Brain (organoid and tissue), 16 donors: ENCODE measurements at places on chromosomes 16 and 17.

DNA sequence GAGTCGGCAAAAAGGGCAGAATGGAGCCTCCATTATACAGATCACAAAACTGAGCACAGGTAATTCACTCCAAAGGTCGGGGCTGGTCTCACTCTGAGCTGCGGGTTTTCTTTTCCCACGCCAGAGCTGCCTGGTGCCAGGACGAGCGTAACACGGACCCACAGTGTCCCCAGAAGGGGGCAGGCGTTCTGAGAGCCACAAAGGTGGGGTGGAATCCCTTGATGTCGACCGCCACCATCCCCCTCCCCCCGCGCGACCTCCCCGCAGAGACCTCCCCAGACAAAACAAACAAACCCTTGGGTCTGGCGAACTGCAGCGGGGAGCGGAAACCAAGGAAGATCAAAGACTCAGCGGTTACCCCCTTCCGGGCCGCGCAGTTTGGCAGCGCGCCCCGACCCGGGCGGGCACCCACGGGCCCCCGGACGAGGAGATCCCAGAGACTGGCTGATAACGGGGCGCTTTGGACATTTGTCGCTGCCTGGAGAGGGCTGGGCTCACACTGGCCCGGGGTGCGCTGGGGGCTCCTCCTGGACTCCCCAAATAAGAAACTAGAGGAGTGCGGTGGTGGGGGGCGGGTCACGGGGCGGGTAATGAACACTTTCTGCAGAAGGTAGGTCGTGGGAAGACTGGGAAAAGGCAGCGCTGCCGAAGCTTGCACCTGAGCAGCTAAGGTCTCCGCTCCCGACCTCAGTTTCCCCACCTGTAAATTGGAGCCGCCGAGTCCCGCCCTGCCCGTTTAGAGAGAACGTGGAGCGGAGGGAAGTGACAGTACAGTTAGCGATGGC is 664 bp upstream of the NKD1 start:
- no peak for DNase-seq

DNA sequence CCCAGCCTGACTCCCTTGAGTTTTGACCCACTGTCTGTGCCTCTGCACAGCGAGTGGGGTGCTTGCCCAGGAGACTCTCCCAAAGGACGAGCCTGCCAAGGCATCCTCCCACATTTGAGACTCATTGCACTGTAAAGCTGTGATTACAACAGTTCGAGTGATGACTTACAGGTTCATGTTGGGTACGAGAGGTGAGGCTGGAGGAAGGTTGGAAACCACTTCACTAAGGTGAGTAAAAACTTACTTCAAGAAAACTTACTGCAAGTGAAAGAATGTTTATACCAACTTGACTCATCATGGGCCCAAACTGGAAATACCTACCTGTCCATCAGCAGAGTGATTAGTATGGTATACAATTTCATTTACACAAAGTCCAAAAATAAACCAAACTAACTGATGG is 360.1 kb upstream of the CDH11 start:
- DNase-seq = no peak

GRCh38 chr17:79944251-79944812 is 91.3 kb downstream of the TBC1D16 start:
- DNase-seq = no peak

DNA sequence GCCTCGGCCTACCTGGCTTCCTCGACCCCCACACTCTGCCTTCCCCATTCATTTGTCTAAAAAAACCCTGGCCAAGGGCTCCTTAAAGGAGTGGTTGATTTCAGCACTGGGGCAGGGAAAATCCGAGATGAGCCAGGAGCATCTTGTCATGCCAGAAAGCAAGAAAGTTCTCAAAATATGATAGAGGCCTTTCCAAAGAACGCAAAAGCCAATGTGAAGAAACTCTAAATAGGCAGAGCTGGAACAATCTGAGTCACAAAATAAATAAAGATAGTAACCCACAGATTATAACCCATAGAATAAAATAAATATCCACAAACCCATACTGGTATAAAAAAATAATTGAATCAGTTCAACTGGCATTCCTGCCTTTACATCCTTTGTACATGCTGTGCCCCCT is 192.3 kb upstream of the SALL1 start:
- no peak for DNase-seq

- DNase-seq = no peak
Measured at GRCh38 chr16:53094013-53094630, 39.3 kb downstream of the CHD9 start.

- DNase-seq = peak; percentile 29
Measured at GRCh38 chr17:40490289-40490853, 11.1 kb downstream of the TNS4 start.

DNA sequence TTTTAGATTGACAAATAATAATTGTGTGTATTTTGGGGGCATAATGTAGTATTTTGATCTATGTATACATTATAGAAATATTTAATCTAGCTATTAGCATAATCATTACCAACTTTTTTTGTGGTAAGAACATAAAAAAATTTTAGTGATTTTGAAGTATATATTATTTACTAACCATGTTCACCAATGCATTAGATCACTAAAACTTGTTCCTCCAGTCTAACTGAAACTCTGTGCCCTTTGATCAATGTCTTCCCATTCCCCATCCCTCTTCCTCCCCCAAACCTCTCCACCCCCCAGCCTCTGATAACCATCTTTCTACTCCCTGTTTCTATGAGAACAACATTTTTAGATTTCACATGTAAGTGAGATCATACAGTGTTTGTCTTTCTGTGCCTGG is 8.5 kb downstream of the EFCAB13 start:
- no peak for DNase-seq

- DNase-seq = peak; percentile 15
Measured at GRCh38 chr17:68318103-68318991, 27.1 kb downstream of the ARSG start.

GRCh38 chr16:73086108-73086507 is 38.2 kb upstream of the ZFHX3 start:
- no peak for DNase-seq

GRCh38 chr16:24839347-24839972 is 6.3 kb upstream of the SLC5A11 start:
- DNase-seq = no peak

- no peak for DNase-seq
Measured at GRCh38 chr16:55574811-55575210, 8.3 kb downstream of the CAPNS2 start.

DNA sequence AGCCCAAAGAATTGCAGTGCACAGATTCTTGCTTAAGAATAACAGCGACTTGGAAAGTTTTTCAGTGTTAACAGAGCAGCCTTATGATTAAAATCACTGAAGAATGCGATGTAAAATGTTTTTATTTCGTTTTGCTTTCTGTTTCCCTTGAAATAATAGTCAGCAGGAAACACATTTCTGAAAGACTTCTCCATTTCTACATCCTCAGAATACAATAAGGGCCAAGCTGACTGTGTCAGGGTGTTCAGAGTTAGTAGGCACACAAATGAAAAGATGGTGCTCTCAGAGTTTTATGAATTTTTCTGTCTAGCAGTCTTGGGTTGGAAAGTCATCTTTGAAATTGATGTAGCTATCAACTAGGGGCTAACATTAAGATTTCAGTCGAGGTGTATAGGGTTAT is 582.9 kb upstream of the RBFOX1 start:
- no peak for DNase-seq

DNA sequence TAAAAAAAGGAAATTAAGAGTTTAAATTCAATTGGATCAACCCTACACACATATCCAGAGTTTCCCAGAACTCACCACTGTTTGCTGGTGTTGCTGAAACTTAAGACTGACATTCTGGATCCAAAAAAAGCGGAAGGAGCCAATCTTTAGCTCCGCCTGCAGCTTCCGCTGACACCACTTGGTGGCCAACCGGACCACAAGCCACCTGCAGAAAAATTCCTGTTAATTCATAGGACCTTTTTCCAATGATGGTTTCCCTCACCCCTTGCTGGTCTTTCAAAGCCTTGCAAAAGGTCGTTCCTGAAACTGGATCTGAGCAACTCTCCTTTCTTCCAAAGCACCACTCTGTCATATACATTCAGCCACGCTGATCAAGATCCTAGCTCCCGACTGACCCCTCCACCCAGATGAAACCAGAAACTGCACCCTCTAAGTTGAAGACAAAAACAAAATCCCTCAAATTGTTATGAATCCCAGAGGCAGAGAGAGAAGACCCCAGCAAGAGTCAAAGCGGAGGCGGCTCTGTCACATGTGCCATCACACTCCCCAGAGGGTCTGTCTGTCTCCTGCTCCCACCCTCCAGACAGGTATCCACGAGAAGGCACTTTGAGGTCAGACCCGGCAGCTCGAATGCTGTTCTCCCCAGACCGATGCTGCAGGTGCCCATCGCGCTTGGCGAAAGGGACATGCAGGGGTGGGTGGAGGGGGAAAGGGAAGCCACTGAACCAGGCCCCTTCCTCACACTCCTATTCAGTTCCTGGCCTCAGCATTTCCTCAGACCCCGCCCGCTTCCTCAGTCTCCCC is 773 bp downstream of the BLTP2 start:
- peak; percentile 55 for DNase-seq

GRCh38 chr17:62723842-62724241 is 84.3 kb downstream of the MARCHF10 start:
- DNase-seq = no peak

- no peak for DNase-seq
Measured at GRCh38 chr16:78195797-78196196, 96.3 kb downstream of the WWOX start.

DNA sequence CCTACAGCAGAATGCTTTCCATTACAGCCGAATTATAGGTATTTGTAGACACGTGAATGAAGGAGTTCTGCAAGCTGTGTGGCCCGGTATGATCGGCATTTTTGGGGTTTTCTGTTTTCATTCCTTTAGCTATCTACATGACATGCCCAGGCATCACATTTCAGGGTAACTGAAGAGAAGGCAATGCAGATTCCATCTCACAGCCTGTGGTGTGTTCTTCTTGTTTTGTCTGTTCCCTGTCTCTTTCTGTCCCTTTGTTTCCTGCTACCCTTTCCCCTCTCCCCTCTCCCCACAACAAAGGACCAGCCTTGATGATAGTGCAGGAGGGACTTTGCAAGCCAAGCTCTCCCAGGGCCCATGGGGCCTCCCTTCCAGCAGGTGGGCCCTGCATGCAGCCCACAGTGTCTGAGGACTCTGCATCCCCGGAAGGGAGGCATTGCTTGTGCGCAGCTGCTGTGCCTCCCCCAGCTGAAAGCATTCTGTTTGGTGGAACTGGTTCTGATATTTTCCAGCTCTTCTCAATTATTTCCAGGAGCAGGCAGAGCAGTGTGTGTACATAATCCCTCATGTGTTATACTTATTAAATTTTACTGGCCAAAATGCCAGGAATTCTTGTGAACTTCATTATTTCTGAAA is 207.4 kb downstream of the RPTOR start:
- DNase-seq = no peak

DNA sequence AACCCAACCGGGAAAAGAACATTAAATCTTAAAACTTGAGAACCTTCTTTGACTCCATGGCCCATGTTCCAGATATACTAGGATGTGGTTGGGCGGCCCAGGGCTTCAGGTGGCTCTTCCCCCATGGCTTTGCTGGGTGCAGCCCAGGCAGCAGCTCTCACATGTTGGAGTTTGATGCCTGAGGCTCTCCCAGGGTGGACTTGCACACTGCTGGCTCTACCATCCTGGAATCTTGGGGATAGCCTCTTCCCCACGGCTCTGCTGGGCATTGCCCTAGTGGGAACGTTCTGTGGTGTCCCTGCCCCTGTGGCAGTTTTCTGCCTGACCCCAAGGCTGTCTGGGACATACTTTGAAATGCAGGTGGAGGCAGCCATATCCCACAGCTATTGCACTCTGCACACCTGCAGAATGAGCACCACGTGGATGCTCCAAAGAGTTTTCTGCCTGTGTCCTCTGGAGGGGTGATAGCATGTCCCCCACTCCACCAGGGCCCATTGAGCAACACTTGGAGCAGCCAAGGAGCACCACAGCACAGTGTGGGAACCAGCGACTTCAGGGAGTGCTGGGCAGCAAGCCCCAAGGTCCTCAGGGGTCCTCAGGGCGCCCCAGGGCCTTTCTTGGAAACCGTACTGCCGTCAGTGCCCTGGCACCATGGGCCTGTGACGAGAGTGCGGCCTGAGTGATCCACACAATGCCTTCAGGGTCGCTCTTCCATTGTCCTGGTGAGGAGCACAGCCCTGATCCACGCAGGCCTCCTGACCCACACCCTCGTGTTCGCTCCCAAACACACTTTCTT is 70.8 kb downstream of the GOSR1 start:
- no peak for DNase-seq

DNA sequence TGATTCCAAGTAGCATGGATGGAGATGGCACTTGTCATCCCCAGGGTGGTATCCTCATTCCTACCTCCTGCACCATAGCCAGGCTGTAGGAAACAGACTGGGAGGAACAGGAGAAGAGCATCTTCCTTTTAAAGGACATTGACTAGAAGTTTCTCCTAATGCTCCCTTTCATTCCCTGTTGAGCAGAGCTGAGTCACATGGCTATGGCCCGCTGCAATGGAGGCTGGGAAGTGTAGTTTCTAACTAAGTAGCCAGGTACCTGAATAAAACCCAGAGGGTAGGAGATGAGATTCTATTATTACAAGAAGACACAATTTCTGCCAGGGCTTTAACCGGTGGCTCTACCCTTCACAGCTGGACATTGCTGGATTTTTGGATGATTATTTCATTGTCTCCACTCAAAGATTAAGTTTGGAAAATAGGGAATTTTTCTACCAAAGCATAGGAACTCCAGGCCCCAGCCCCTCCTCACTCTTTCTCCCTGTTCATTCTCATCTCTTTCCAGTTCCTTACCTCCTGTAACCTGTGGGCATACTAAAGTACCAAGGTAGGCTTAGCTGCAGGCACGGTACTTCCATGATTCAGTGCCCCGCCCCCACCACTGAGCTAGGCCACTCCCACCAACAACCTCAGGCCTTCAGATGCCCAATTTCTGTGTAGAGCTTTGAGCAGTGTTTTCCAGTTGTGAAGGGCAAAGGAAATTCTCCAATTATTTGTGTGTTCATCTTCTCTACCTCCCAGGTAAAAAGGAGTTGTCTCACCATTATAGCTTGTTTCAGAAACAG is 378.3 kb downstream of the CDH13 start:
- no peak for DNase-seq

- DNase-seq = no peak
Measured at GRCh38 chr17:9269350-9270035, 248.2 kb downstream of the NTN1 start.

- DNase-seq = peak; percentile 86
Measured at GRCh38 chr17:38883592-38884526, 14.0 kb downstream of the LASP1 start.

- DNase-seq = peak; percentile 61
Measured at GRCh38 chr16:23029733-23030420, 119.4 kb downstream of the USP31 start.

DNA sequence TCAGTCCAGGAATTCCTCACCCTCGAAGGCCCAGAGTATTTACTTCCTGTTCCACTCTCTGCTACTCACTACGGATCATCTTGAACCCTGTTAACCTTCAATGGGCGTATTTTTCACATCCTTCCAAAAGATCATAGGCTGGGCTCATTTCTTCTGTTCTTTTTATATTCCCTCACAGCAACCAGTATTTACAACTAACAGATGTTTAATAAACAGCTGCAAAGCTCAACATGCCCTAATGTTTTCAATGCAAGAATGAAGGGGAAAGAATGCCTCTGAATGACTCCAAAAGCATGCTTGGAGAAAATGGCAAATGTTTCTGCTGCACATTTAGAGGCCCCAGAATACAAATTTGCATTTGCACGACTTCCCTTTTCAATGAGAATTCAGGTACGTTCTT is 174.9 kb downstream of the ZFHX3 start:
- DNase-seq = no peak

GRCh38 chr17:57508671-57509070 is 236.4 kb downstream of the CCDC182 start:
- DNase-seq = no peak
